Right atrium auricular region (tissue), 2 donors: ENCODE measurements at places on chromosomes 4 and X. TPM values are rescaled to one million over a fixed set of nuclear protein-coding genes. Genes with fewer than 3 reads are reported as not detected.

DNA sequence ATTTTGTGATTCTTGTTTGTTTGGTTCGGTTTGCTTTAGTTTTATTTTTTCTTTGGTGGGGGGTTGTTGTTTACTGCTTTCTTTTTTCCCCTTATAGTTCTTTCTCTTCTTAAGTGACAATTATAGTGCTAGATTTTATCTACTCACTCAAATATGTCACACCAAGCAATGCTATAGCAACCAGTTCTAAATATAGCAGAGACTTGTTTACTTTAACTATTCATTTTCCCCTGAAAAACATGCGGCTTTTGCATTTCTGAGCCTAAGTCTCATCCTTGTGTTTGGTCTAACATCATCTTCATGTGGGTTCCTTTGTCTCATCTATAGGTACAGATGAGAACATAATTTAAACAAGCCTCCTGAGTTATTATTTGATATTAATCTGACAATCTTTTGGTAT lies 676.6 kb downstream of the FAT4 start:
- no peaks in the 10 kb centered on the region for H3K27me3 ChIP-seq
- H3K36me3 ChIP-seq = no peaks in the 10 kb centered on the region
- no peak for DNase-seq
- H3K4me1 ChIP-seq = no peaks in the 10 kb centered on the region
- no peak overlapping the region for H3K4me3 ChIP-seq

- no peaks in the 10 kb centered on the region for H3K36me3 ChIP-seq
- no peak for DNase-seq
- H3K27me3 ChIP-seq = no peaks in the 10 kb centered on the region
- no peak overlapping the region for H3K27ac ChIP-seq
- no peak overlapping the region for H3K4me3 ChIP-seq
These were observed 291.3 kb upstream of the ANKRD50 start for GRCh38 chr4:125003840-125004239.

- H3K27me3 ChIP-seq = no peaks in the 10 kb centered on the region
- H3K4me3 ChIP-seq = no peak overlapping the region
- no peak for DNase-seq
- no peaks in the 10 kb centered on the region for H3K36me3 ChIP-seq
- H3K27ac ChIP-seq = no peak overlapping the region
These were observed 13.2 kb upstream of the COX7B2 start for GRCh38 chr4:46922205-46922604.

Gene C4orf50
- not detected for total RNA-seq

Gene SNCA
- total RNA-seq = 23.3 TPM

DNA sequence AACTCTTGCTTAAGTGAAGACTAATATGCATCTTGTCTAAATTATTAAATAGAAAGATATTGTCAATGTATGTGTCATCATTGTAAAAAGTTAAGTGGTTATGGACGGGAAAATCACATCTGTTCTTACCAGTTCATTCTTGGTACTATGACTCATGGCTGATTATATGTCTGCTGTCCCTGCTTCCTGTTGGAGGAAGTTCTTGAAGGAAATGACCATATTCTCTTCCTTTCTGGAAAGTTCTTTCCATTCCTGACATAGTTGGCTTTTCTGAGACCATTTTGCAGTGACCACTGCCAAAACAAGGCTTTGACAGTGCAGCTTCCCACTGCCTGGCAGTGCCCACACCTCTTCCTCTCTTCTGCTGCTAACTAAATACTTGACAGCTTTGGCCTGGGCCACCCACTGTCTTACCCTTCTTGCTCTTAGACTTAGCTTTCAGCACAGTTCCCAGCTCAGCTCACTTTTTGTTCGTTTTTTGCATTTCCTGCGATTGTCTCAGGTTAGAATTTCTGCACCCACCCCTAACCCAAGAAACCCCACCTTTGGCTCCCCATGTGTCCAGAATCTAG lies 13.2 kb upstream of the CLDN24 start:
- no peaks in the 10 kb centered on the region for H3K27me3 ChIP-seq
- H3K4me1 ChIP-seq = no peaks in the 10 kb centered on the region
- H3K27ac ChIP-seq = no peak overlapping the region
- no peaks in the 10 kb centered on the region for H3K36me3 ChIP-seq

DNA sequence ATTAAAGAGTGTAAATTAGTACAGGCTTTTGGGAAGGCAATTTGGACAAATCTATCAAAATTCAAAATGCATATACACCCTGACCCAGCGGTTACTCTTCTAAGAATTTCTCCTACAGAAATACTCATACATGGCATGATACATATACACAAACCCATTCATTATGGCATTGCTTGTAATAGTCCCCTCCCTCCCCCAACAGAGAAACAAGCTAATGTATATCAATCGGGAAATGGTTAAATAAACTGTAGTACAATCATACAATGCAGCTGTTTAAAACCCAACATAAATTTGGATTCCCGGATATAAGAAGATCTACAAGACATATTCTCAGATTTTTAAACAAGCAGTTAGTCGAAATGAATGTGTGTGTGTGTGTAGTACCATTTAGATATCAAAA lies 808 bp downstream of the HUWE1 start:
- no peaks in the 10 kb centered on the region for H3K36me3 ChIP-seq
- peak overlapping the region; percentile 60 for H3K4me3 ChIP-seq
- no peak for DNase-seq
- H3K27ac ChIP-seq = peak overlapping the region; percentile 84
- no peaks in the 10 kb centered on the region for H3K4me1 ChIP-seq

DNA sequence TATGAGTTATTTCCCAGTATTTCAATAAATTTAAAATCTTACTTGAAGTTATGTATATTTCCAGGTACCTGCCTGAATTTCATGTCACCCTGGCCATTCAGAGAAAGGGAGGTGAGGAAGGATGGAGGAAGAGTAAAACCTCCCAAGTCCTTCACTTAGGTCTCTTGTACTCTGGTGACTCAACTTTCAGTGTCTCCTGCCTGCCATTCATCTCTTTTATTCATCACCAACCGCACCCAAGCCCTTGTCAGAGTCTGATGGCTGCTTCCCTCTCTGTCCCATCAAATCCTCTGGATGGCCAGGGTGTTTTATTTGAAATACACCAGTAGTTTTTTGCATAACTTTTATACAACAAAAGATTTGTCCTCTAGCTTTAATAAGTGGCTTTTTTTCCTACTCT lies 17.8 kb downstream of the TMPRSS11E start:
- H3K27ac ChIP-seq = no peak overlapping the region
- no peaks in the 10 kb centered on the region for H3K27me3 ChIP-seq
- H3K4me3 ChIP-seq = no peak overlapping the region
- H3K36me3 ChIP-seq = no peaks in the 10 kb centered on the region

Gene FAM53A
- total RNA-seq = 1.0 TPM

DNA sequence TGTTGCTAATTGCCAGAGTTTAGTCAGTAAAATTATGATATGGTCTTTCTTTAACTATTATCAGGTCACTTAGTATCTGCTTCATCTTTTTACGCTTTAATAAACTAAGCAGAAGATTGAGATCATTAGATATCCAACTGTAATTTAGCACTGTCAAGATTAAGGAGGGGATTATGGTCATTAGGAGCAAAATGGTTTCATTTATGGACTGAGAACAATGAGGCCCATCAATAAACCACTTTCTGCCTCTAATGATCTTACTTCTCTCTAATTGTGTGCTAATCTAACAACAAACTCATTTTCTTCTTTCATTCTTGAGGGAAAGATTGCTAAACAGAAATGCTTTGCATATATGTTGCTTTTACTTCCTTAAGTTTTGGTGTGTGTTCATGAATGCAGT lies 340.4 kb downstream of the RPA4 start:
- no peaks in the 10 kb centered on the region for H3K36me3 ChIP-seq
- H3K27me3 ChIP-seq = no peaks in the 10 kb centered on the region
- DNase-seq = no peak
- H3K4me1 ChIP-seq = no peaks in the 10 kb centered on the region
- no peak overlapping the region for H3K4me3 ChIP-seq

GRCh38 chr4:74114234-74114633 lies 15.2 kb upstream of the CXCL2 start:
- H3K27ac ChIP-seq = no peak overlapping the region
- H3K36me3 ChIP-seq = no peaks in the 10 kb centered on the region
- H3K27me3 ChIP-seq = no peaks in the 10 kb centered on the region
- H3K4me3 ChIP-seq = no peak overlapping the region
- DNase-seq = no peak
- H3K4me1 ChIP-seq = peaks cover 47% of the 10 kb centered on the region

Gene FSTL5
- not detected for total RNA-seq

GRCh38 chr4:63729519-63729918 lies 679.7 kb downstream of the TECRL start:
- H3K4me3 ChIP-seq = no peak overlapping the region
- no peak overlapping the region for H3K27ac ChIP-seq
- DNase-seq = no peak
- H3K27me3 ChIP-seq = no peaks in the 10 kb centered on the region
- no peaks in the 10 kb centered on the region for H3K4me1 ChIP-seq
- no peaks in the 10 kb centered on the region for H3K36me3 ChIP-seq

GRCh38 chr4:41611881-41612871 lies 74.2 kb downstream of the LIMCH1 start:
- no peaks in the 10 kb centered on the region for H3K27me3 ChIP-seq
- peaks cover 27% of the 10 kb centered on the region for H3K4me1 ChIP-seq
- peak; percentile 75 for DNase-seq
- H3K36me3 ChIP-seq = peaks cover 16% of the 10 kb centered on the region

Gene RS1
- total RNA-seq = not detected

DNA sequence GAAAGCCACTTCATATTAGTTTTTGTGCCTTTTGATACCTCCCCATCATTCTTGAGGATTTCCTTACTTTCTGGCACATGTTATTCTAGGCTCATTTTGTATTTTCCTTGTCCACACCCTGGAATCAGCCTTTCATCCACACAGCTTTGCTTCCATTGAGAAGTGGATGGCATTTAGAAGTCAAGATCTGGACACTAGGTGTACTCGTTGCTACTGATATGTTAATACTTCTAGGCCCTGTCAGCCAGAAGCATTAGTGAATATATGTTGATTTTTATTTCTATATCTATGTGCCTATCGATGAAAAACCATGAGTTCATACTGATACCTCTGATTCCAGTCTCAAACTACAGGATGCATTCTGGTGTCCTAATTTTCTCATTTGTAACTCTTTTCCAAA lies 73.2 kb downstream of the ARHGAP24 start:
- no peak overlapping the region for H3K27ac ChIP-seq
- no peaks in the 10 kb centered on the region for H3K27me3 ChIP-seq
- DNase-seq = no peak
- no peaks in the 10 kb centered on the region for H3K36me3 ChIP-seq
- H3K4me1 ChIP-seq = peaks cover 3% of the 10 kb centered on the region

GRCh38 chr4:181013162-181013561 lies 1230.0 kb upstream of the TENM3 start:
- DNase-seq = no peak
- H3K27ac ChIP-seq = no peak overlapping the region
- no peaks in the 10 kb centered on the region for H3K27me3 ChIP-seq
- no peaks in the 10 kb centered on the region for H3K4me1 ChIP-seq
- H3K4me3 ChIP-seq = no peak overlapping the region

GRCh38 chr4:28225689-28226353 lies 1365.2 kb downstream of the STIM2 start:
- no peaks in the 10 kb centered on the region for H3K4me1 ChIP-seq
- H3K4me3 ChIP-seq = no peak overlapping the region
- H3K36me3 ChIP-seq = no peaks in the 10 kb centered on the region
- no peak for DNase-seq

- DNase-seq = no peak
- H3K36me3 ChIP-seq = no peaks in the 10 kb centered on the region
- H3K4me1 ChIP-seq = no peaks in the 10 kb centered on the region
These were observed 388.4 kb upstream of the HS3ST1 start for GRCh38 chr4:11817088-11817487.

Gene GAGE12E
- not detected for total RNA-seq

- no peak overlapping the region for H3K27ac ChIP-seq
- H3K36me3 ChIP-seq = no peaks in the 10 kb centered on the region
- no peak for DNase-seq
These were observed 86.2 kb downstream of the PHEX start for GRCh38 chrX:22118161-22118830.

DNA sequence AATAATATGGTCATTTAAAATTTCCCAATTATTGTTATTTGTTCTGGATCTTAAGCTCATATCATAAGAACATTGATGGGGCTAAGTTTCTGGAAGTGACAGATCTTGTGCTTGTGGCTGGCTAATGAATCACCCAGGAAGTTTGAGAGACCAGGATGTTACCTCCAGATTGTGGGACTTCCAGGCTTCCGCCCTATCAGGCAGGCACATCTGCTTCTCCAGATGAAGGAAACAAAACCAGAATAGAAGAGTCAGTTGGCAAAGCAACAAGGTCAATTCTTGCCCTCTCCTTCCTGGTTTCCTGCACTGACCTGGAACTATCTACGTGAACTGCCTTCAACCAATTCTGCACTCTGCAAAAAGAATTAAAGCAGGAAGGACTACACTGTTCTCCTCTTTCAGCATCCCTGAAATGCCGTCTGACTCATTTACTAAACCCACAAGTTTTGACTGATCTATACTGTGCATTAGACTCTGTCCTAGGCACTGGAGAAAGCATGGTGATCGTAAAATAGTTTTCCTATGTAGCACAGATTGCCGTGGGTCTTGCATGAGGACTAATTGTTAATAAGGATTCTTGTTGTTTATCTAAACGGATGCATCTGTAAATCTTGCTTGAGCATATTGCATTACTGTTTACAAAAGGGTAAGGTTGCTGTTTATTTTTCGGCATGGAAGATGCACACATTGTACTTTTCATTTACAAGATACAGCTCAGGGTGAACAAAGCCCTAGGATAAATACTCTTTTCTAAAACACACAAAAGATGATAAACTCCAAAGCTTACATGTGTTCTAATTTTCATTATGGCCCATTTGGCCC lies 74.6 kb downstream of the AMELX start:
- no peak overlapping the region for H3K4me3 ChIP-seq
- H3K4me1 ChIP-seq = no peaks in the 10 kb centered on the region
- H3K27ac ChIP-seq = no peak overlapping the region
- no peaks in the 10 kb centered on the region for H3K27me3 ChIP-seq
- DNase-seq = no peak

Gene PPP1R2C
- total RNA-seq = not detected

- H3K27me3 ChIP-seq = no peaks in the 10 kb centered on the region
- no peaks in the 10 kb centered on the region for H3K4me1 ChIP-seq
- H3K36me3 ChIP-seq = no peaks in the 10 kb centered on the region
- no peak overlapping the region for H3K4me3 ChIP-seq
These were observed 487.1 kb downstream of the STPG2 start for GRCh38 chr4:97656044-97656720.

- no peak for DNase-seq
- no peak overlapping the region for H3K27ac ChIP-seq
- no peaks in the 10 kb centered on the region for H3K36me3 ChIP-seq
- H3K27me3 ChIP-seq = no peaks in the 10 kb centered on the region
These were observed 20.5 kb upstream of the AFAP1 start for GRCh38 chr4:7960017-7960789.

GRCh38 chr4:81081156-81081555 lies 50.6 kb downstream of the BMP3 start:
- DNase-seq = no peak
- no peaks in the 10 kb centered on the region for H3K36me3 ChIP-seq
- H3K4me1 ChIP-seq = no peaks in the 10 kb centered on the region
- H3K4me3 ChIP-seq = no peak overlapping the region
- H3K27me3 ChIP-seq = no peaks in the 10 kb centered on the region
- H3K27ac ChIP-seq = no peak overlapping the region

GRCh38 chr4:174654634-174655033 lies 132.3 kb upstream of the HPGD start:
- no peaks in the 10 kb centered on the region for H3K36me3 ChIP-seq
- no peaks in the 10 kb centered on the region for H3K27me3 ChIP-seq
- H3K4me3 ChIP-seq = no peak overlapping the region
- no peak overlapping the region for H3K27ac ChIP-seq
- no peaks in the 10 kb centered on the region for H3K4me1 ChIP-seq
